ENCODE measurements at places on chromosomes 12 and 14. TPM values are rescaled to one million over a fixed set of nuclear protein-coding genes. Genes with fewer than 3 reads are reported as not detected.

The GNG2 gene
- total RNA-seq = 0.33 TPM

The TIMM9 gene
- 42.7 TPM for total RNA-seq

- no peak for DNase-seq
- H3K4me3 ChIP-seq = no peak overlapping the region
- no peaks in the 10 kb centered on the region for H3K27me3 ChIP-seq
- no peaks in the 10 kb centered on the region for H3K4me1 ChIP-seq
- H3K27ac ChIP-seq = no peak overlapping the region
These were observed 126.9 kb downstream of the GPHN start for GRCh38 chr14:66634876-66635275.

- H3K4me1 ChIP-seq = peaks cover 3% of the 10 kb centered on the region
- DNase-seq = no peak
- no peak overlapping the region for H3K4me3 ChIP-seq
- no peaks in the 10 kb centered on the region for H3K36me3 ChIP-seq
- no peak overlapping the region for H3K27ac ChIP-seq
- H3K27me3 ChIP-seq = no peaks in the 10 kb centered on the region
These were observed 55.2 kb downstream of the NDUFA12 start for GRCh38 chr12:94948232-94948810.

DNA sequence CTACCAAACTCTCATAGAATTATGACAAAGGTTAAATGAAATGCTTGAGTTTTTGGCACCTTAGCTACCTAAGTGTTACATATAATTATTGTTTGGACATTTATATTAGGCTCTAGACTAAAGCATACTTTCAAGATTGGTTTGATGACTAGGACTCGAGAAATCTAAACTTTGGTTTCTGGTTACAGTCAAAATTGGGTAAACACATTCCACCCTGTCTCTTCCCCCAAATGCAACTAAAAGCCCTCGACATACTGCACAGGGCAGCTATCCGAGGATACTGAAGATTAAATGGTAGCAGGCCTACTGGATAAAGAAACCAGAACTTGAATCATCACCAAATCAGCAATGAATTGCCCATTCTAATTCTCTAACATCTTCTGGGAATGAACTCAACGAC, 369.1 kb downstream of the PRKD1 start:
- H3K27ac ChIP-seq = no peak overlapping the region
- H3K4me3 ChIP-seq = no peak overlapping the region
- no peaks in the 10 kb centered on the region for H3K27me3 ChIP-seq
- no peaks in the 10 kb centered on the region for H3K36me3 ChIP-seq
